ENCODE measurements at places on chromosomes 12 and 14. TPM values are rescaled to one million over a fixed set of nuclear protein-coding genes. Genes with fewer than 3 reads are reported as not detected.

GRCh38 chr12:13613297-13613696 is 368.1 kb downstream of the GRIN2B start:
- ATAC-seq, result no peak

GRCh38 chr14:91545946-91546716 is 36.0 kb upstream of the PPP4R3A start:
- peak; percentile 90 for ATAC-seq

DNA sequence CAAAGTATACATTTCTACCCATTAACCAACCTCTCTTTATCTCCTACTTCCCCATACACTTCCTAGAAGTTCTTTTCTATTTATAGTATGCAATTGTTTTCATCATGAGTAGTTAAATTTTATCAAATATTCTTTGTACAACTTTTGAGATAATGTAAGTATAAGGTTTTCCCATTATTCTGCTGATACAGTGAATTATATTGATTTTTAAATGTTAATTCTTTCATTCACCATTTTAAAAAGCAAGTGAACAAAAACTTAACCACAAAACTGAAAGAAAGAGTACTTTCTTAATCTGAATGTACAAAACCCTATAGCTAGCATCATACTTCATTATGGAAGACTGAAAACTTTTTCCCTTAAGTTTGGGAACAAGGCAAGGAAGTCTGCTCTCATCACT is 9.5 kb upstream of the SLCO1B3 start:
- no peak for ATAC-seq

- peak; percentile 48 for ATAC-seq
Observed at GRCh38 chr12:62291864-62292760, 31.9 kb downstream of the USP15 start.

Gene KIAA0586
- 11.9 TPM for total RNA-seq

Gene NELL2
- 3.0 TPM for total RNA-seq

Gene RNU6-7
- not detected for total RNA-seq
